Activated CD4-positive, alpha-beta T cell treated with anti-CD3 and anti-CD28 coated beads for 4 hours (primary cell): ENCODE measurements at places on chromosomes 5 and 9.

GRCh38 chr9:32426278-32426939 is 42.0 kb downstream of the ACO1 start:
- no peak for DNase-seq

- DNase-seq, result no peak
Observed at GRCh38 chr5:73352649-73353230, 95.8 kb downstream of the FOXD1 start.

DNA sequence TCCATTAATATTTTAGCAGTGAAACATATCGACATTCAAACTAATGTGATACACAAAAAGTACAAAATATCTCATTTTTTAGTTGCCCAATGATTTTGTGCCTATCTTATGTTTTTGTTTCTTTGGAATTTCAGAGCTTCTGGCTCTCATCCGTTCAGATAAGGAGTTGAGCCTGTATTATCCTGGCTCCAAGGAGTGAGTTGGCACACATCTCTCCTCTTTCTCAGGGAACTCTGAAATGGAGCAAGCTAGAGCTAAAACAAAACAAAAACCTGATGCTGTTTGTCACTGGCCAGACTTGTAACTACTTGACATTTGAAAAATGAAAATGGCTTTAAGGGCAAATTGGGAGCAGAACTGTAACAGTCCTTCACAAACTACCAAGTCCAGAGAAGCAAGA is 131.3 kb upstream of the SLC28A3 start:
- DNase-seq, result no peak

GRCh38 chr9:115234094-115234493 is 116.1 kb upstream of the TNC start:
- DNase-seq, result no peak

DNA sequence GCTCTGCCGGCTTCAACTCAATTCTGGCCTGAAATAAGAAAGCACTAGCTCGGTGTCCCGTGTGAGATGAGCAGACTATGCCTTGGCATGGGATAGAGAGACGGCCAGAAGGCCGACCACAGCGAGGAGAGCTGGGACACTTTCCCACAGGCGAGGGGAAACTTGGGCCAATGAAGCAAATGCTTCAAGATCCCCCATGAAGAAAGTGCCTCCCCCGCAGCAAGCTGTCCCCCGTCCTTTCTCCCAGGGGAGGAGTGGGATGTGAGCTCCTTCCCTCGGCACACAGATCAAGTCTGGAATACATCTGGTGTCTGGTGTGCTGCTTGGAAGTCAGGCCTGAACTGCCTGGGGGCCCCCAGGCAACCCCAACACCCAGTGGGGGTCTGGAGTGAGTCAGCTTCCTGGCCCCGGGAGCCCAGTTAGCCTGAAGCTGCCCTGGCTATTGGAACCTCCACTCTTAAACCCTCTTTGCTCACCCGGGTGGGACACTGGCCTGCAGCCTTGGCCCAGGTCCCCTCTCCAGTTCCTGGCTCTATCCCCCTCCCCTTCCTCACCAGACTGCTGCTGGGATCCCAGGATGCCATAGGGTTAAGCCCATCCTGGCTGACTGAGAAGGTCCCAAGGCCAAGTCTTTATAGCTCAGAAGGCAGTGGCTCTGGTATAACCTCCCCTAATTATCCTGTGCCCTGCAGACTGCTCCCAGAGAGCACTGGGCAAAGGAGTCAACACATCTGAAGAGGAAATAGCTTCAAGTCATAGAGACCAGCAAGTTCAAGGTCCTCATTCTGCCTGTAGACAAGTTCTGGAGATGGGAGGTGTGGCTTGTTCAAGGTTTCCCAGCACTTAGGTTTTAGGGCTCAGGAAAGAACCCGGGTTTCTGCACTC is 205.3 kb downstream of the TTLL11 start:
- DNase-seq, result no peak

GRCh38 chr5:67879620-67880510 is 335.7 kb upstream of the PIK3R1 start:
- DNase-seq, result no peak
